ENCODE measurements at places on chromosomes 4 and X.

DNA sequence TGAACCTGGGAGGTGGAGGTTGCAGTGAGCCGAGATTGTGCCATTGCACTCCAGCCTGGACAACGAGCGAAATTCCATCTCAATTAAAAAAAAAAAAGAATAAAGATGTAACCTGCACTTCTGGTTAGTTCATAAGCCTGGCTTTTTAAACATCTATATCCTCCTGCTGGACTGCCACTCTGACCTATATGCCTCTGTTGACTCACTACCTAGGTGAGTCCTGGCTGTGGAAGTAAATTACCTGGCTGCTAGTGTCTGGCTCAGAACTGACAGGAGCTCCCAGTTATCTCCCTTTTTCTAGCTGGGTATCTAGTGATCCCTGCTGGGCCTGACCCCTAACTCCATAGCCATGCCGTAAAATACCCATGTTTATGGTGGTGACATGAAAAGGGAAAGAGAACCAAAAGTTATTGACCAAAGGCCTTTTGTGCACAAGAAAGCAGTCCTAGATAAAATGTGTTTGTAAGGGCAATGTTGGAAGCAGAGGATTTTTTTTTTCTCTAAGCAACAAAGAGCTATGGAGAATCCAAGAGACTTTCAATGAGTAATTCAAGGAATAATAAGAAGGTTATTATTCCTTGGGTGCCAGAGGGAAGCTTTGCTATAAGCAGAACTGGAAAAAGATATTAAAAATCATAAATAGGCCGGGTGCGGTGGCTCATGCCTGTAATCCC lies 10.4 kb upstream of the G3BP2 start:
- no peak for DNase-seq

DNA sequence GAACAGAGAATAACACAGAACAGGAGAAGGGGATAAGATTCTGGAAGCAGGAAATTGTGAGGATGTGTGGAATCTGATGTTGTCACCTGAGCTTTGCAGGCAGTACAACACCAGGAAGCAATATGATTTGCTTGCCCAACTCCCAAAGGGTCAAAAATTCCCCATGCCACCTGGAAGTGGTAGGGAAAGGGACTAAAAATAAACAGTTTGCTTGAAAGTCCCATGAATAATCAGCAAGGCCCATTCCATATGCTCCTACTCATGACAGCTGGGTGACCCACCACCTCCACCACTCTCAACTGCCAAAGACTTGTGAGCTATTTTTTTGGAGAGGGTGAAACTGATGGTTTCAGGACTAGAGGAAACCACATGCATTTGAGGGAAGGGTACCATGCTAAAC lies 168.4 kb downstream of the KCNIP4 start:
- DNase-seq = no peak

DNA sequence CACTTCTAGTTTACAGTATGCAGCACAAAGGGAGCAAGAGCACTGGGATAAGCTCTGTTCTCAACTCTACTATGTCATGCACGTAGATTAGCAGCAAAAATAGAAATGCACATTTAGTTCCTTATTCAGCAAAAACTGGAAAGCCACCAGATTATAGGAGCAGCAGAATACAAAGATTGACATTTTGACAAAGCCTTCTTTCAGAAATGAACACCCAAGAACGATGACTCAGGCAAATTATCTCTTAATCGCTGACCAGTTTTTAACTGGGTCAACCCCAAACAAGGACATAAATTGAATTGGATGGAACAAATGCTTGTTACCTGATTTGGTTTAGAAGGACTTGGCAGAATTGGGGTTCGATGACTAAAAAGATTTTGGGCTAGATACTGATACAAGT lies 775.3 kb upstream of the HS3ST1 start:
- no peak for DNase-seq

DNA sequence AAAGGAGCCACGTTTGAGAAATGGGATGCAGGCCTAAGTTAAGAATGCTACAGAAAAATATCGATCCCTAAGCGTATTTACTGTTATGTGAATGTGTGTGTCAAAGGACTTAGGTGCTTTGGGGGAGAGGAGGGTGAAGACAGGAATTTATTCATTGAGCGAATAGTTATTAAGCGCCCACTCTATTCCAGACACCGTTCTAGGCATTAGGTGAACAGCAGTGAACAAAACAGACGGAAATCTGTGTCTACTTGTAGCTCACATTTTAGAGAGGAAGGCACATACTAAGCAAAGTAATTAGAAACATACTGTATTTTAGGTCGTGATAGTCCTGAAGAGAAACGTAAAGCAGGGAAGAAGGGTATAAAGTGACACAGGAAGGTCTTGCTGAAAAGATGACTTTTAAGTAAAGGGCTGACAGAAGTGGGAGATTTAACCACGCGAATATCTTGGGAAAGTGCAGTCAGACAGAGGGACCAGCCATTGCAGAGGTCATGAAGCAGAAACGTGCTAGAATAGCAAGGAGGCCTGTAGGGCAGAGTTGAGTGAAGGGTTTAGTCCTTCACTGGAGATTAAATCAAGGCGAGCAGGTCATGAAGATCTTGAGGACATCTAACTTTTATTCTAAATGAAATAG lies 541 bp downstream of the AIMP1 start:
- no peak for DNase-seq

- DNase-seq = no peak
These were observed 122.7 kb downstream of the ANKRD50 start for GRCh38 chr4:124589786-124590185.

- DNase-seq = no peak
These were observed 49.8 kb downstream of the WDR19 start for GRCh38 chr4:39232100-39232499.

DNA sequence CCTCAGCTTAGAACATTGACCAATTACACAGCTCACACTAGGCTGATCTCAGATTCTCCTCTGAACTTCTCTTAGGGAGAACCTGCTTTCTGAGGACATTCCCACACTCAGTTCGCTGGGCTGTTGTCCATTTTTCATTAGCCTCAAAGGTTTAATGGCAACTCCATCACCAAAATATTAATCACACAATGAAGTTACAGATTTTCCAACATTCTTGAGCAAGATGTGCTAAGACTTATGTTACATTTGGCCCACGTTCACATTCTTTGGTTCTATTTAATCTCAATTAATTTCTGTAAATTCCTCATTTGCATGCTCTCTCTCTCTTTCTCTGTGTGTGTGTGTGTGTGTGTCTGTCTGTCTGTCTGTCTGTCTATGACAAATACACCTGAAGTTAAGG lies 82.3 kb upstream of the EDNRA start:
- peak; percentile 5 for DNase-seq
